Stimulated activated CD4-positive, alpha-beta T cell treated with anti-CD3 and anti-CD28 coated beads, TNF-alpha, amount 100 ng/mL, for 24 hours (primary cell): ENCODE measurements at places on chromosomes 1 and 21.
A peak's percentile ranks its signal among the peaks of the same experiment; 100 is the strongest.

- DNase-seq, result no peak
Observed at GRCh38 chr1:112852276-112852675, 103.7 kb downstream of the SLC16A1 start.

DNA sequence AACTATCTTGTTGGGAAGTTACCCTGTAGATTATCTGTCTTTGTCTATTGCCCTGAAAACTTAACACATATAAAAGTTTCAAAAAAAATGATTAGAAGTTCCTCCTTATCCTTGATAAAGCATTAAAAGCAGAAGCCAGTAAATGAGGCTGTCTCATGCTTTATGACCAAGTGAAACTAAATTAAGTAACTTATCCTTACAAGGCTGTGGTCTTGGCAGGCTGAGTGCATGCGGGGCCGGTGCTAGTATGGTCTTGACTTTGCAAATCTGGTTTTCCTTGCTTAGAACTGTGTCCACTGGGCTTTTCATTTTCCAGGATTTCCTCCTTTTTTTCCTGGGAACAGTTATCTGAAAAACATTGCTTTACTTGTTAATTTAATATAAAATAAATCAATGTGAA is 43.1 kb downstream of the PCNX2 start:
- DNase-seq, result no peak

DNA sequence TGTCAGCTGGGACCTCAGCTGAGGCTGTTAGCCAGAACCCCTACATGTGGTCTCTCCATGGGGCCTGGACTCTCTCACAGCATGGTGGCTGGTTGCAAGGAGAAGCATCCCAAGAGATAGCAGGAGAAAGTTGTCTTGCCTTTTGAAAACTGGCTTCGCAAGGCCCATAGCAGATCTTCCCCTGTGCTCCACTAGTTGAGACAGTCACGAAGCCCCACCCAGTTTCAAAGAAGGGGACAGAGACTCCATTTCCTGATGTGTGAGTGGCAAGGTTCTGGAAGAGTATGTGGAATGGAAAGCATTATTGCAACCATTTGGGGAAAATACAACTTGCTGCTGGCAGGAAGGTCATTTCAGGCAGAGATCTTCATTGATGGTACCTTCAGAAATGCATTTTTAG is 7.5 kb upstream of the CSRP1 start:
- no peak for DNase-seq

GRCh38 chr1:208782186-208782585 is 538.0 kb upstream of the PLXNA2 start:
- DNase-seq, result no peak

- no peak for DNase-seq
Observed at GRCh38 chr21:26099610-26100219, 70.9 kb downstream of the APP start.

- no peak for DNase-seq
Observed at GRCh38 chr1:87600854-87601253, 272.2 kb downstream of the LMO4 start.

- no peak for DNase-seq
Observed at GRCh38 chr1:1341549-1342021, 7.6 kb downstream of the DVL1 start.

DNA sequence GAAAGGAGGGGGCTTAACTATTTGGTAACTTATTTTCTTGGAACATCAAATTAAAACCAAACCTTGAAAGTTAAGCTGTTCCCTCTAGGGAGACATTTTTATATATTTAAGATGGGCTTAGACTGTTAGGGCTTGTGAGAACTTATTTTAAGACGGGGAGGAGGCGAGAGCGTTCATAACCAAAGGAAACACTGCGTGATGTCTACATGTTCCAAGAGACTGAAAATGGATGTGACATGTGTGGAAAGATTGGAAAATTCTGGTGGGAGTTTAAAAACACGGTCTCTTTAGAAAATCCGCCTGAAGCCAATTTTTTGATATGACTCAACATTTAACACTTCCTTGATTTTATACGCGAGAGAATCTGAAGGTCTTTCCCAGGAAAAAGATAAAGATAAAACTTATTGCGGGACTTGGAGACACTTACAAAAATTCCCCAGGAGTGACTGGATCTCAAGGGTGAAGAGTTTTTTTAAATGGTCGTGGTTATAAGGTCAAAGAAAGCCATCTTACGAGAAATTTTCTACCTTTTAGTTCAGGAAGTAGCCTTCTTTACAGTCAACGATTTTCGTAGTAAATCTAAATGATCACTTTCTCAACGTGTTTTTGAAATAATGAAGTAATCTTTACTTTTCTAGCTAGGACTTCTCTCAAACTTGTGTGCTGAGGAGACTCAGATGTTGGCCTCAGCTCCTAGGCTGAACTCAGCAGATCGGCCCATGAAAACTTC is 828 bp downstream of the PNRC2 start:
- DNase-seq, result no peak

DNA sequence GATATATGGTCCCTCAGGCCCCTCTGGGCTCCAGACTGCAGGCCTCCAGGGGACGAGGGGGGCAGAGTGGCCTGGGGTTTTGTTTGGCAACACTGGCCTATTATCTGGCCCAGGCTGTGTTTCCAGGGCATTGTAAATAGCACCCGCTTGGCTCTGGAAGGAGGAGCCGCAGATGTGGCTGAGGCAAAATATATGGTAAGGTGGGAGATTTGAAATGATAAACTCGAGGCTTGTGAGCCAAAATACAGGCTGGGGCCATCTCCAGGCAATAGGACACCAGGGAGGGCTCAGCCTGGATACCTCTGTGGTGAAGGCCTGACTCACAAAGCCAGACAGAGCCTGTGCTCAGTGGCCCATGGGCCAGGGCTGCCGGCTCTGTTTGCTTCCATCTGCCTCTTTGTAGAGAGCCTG is 14.0 kb downstream of the NAV1 start:
- DNase-seq, result no peak

DNA sequence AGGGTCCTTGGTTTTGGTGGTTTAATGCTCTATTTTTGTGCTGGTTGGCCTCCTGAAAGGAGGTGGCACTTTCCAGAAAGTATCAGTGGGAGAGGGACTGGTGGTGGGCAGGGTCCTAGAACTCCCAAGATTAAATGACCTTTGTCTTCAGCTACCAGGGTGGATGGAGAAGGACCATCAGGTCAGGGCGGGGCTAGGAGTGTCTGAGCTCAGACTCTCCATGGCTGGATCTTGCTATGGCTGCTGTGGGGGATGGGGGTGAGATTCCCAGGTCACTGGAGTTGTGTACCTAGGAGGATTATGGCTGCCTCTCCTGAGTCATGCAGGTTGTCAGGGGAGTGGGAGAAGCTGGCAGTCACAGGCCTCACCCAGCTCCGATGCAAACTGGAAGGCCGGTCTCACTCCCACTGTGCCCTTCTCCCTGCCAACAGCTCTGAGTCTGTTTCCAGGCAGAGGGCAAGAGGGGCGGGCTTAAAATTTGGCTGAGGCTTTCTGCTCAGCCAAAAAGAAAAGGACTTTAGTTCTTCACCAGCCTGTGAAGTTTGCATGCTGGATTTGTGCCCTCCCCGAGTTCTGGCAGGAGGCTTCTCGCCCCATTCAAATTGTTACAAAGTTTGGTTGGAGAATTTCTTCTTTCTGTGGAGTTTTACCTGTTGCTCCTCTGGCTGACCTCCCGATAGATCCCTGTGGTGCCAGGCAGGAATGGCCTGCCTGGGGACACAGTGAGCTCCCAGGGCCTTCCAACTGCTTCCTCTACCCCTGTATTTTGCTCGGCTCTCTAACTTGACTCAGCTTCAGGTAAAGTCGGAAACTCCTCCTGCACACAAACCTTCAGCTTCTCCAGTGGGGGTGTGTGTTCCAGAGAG is 13.1 kb upstream of the KYAT3 start:
- no peak for DNase-seq

- no peak for DNase-seq
Observed at GRCh38 chr1:93446837-93447451, 974 bp upstream of the FNBP1L start.

DNA sequence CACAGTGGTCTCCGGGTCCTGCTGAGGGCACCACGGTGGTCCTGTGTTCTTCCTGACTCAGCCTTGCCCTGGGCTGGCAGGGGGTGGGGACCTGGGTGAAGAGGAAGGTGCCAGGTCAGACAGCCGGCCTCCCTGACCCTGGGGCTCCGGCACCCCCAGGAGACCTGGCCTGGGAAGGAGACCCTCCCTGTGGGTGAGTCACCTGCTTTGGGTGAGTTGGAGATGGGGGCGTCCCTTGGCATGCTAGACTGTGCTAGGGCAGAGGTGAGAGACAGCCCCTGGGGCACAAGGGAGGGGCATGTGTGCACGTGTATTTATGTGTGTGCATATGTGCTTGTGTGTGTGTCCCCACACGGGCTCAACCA is 23.4 kb downstream of the SPSB1 start:
- no peak for DNase-seq

- no peak for DNase-seq
Observed at GRCh38 chr1:180928331-180929230, 15.9 kb downstream of the KIAA1614 start.

DNA sequence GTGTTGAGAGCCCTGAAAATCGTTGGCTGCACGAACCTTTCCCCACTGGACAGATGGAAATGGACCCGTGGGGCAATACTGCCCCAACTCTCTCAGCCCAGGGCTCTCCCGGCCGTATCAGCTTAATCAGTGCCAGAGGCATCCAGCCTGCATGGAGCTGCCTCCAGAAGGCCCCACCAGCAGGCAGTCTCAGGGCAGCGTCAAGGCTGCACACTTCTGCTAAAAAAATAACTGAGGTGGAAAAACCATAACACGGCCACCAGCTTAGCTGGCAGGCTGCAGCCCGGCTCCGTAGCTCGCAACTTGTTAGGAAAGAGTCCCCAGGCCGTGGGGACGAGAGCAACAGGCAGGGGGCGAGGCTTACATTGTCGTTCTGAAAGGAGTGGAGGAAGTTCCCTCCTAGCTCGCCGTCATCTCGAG is 27.9 kb downstream of the MRPL37 start:
- DNase-seq, result no peak

DNA sequence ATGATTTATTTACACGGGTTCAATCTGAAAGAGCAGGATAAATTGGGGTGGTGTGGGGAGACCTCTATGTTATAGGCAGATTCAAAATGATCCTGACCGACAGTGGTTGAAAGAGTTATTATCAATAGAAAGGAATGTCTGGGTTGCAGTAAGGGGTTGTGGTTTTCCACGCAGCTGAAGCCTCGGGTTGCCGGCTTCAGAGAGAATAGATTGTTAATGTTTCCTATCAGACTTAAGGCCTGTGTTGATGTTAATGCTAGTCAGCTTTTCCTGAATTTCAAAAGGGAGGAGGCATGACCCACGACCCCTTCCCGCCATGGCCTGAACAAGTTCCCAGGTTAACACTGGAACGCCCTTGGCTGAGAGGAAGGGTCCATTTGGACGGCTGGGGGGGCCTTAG is 2.2 kb upstream of the UBE2J2 start:
- no peak for DNase-seq

DNA sequence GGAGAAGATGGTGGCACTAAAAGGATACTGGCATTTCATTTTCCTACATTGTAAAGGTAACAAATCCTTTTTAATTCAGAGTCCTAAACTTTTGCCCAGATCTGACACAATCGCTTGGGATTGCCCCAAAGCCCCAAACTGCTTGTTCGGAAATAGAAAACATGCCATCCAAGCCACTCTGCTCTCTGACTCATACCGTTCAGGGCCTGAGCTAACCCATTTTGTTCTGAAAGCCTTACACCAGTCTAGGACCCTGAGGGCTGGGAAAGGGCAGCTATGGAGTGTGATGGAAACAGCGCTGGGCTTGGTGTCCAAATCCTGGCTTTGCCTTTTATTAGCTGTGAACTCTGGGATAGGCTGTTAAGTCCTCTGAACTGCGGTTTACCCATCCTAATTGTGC is 159.4 kb upstream of the UBE2U start:
- no peak for DNase-seq

DNA sequence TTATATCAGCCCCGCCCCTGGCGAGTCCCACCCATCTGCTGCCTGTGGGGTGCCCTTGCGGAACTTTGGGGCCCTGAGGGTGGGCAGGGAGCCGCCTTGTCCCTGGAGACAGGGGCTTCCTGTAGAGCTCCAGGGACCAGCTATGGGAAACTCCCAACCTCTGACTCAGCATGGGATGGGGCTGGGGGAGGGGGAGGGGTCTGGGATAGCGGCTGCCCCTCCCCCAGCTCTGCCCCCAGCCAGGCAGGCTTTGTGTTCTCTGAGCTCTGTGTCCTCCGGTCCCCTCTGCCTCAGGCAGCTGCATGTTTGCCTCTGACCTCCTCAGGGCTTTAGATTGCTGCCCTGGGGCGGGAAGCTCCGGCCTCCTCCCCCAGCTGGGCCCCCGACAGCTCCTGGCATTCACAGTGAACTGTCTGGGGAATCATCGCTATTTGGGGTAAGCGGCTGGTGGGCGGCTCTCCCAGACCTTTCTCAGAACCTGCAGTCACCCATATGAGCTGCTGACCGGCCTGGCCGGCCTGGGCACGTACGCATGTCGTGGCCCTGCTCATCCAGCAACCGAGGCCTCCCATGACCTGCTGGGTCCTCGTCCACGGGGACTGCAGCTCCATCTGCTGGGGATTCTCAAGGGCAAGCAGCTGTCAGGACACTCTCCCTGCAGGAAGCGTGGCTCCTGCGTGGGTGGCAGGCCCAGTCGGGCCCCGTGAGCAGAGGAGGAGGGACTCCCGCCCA is 17.1 kb downstream of the ARHGEF16 start:
- DNase-seq, result no peak

GRCh38 chr1:224747578-224747977 is 131.5 kb downstream of the CNIH3 start:
- peak; percentile 6 for DNase-seq

GRCh38 chr21:44300262-44300959 is 558 bp downstream of the PFKL start:
- DNase-seq, result peak; percentile 27

DNA sequence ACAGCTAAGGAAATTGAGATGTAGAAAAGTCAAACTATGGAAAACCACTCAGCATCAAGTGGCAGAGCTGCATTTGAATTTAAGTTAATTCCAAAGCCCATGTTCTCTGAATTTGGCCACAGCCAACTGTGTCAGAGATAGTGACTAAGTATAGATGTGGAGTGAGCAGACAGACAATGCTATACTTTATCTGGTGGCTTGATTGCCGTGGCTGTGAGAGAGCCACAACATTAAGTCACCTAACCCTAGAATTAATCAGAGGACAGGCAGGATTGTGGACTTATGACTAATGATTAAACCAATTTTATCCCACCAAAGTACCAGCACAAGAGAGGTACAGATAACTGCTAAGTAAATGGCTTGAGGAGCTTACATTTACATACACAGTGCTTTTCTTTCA is 209.8 kb downstream of the TPR start:
- no peak for DNase-seq

DNA sequence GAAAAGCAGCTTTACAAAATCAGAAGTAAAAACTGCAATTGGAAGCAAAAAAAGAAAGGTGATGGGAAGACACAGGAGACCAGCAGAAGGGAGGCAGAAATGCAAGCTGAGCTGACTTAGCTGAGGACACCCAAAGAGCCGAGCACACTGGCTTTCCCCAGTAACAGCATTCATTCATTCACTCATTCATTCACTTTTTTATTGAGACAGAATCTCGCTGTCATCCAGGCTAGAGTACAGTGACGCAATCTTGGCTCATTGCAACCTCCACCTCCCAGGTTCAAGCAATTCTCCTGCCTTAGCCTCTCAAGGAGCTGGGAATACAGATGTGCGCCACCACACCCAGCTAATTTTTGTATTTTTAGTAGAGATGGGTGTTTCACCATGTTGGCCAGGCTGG is 8.2 kb downstream of the ANGPTL7 start:
- DNase-seq, result no peak
